ENCODE measurements at places on chromosomes 16 and 17.

- DNase-seq, result no peak
Measured at GRCh38 chr16:87358696-87359095, 24.9 kb downstream of the FBXO31 start.

DNA sequence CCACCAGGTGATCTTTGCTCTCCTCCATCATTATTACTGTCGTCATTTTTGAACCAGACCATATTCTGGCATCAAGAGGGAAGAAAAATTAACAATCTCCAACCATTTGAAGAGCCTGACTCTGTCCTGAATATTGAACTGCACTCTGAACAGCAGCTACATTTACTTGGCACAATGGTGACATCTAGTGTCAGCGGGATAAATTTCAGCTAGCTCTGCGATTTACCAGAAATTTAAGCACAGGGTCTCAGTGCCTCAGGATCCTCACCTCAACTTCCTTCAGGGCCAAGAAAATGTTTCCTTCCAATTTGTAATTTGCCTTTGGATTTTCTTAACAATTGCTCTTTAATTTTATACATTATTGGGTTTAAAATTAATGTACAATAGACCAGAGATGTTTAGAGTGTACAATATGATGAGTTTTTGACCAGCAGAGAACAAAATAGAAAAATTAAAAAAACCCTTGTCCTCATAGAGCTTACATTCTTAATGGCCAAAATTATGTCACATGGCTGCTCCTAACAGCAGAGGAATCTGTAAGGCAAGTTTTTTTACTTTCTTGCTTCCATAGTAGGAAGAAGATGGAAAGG lies 10.7 kb upstream of the ZNF19 start:
- peak; percentile 62 for DNase-seq

GRCh38 chr16:27048316-27048715 lies 18.4 kb upstream of the C16orf82 start:
- DNase-seq, result no peak

GRCh38 chr16:83356266-83356665 lies 451.5 kb upstream of the HSBP1 start:
- DNase-seq, result peak; percentile 2

GRCh38 chr16:55125818-55126385 lies 195.2 kb downstream of the IRX5 start:
- no peak for DNase-seq

All from CD4-positive, alpha-beta T cell (primary cell).